Uterus (tissue), 4 donors: ENCODE measurements at places on chromosomes 13 and 19. TPM values are rescaled to one million over a fixed set of nuclear protein-coding genes. Genes with fewer than 3 reads are reported as not detected.

- no peak for DNase-seq
- no peaks in the 10 kb centered on the region for H3K36me3 ChIP-seq
- H3K4me1 ChIP-seq = no peaks in the 10 kb centered on the region
- H3K27ac ChIP-seq = no peak overlapping the region
- no peak overlapping the region for H3K4me3 ChIP-seq
- H3K27me3 ChIP-seq = no peaks in the 10 kb centered on the region
Observed at GRCh38 chr19:39160889-39161672, 35.5 kb downstream of the PAK4 start.

- no peak overlapping the region for H3K4me3 ChIP-seq
- H3K4me1 ChIP-seq = no peaks in the 10 kb centered on the region
- H3K27me3 ChIP-seq = peaks cover 35% of the 10 kb centered on the region
- H3K36me3 ChIP-seq = no peaks in the 10 kb centered on the region
Observed at GRCh38 chr19:2358548-2359173, 1.4 kb upstream of the TMPRSS9 start.

GRCh38 chr19:39080431-39080830, 3.7 kb upstream of the ACP7 start:
- no peaks in the 10 kb centered on the region for H3K36me3 ChIP-seq
- DNase-seq = no peak
- H3K27ac ChIP-seq = no peak overlapping the region
- no peaks in the 10 kb centered on the region for H3K27me3 ChIP-seq
- no peaks in the 10 kb centered on the region for H3K4me1 ChIP-seq

DNA sequence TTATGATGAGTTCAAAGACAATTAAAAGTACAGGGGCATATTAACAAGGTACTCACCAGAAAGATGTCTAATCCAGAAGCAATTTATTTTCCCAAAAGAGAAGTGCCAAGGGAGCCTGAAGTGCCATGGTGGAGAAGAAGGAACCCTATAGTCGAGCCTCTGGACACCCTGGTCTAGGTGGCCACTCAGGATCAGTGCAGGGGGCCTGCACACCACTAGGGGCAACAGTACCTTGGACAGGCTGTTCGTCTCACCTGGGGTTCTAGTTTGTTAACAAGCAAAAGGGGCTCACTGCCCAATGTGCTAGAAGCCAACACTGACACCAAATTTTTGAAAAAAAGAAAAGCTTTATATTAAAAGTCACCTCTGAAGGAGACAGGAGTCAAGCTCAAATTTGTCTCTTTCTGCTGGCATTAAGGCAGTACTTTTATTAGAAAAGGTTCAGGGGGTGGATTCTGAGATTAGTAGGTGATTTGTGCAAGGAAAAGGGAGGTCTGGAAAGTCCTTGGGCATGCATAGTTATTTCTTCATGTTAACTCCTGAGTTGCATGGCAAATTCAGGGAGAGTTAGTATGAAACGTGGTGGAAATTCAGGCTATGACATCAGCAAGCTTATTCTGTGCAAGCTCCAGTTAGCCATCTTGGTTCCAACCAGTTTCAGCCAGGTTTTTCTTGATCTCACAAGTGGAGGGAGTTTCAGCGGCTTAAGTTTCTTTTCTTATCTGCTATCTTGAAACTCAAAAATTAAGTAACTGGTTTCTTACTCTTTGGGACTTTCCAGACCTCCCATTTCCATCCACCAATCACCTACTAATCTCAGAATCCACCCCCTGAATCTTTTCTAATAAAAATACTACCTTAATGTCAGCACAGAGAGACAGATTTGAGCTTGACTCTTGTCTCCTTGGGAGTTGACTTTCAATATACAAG, 884 bp upstream of the CBY2 start:
- H3K4me1 ChIP-seq = no peaks in the 10 kb centered on the region
- H3K27ac ChIP-seq = no peak overlapping the region
- no peaks in the 10 kb centered on the region for H3K27me3 ChIP-seq
- no peak for DNase-seq

PTGER1 gene
- not detected for total RNA-seq

PCDH17 gene
- 9.7 TPM for total RNA-seq

CBARP gene
- not detected for total RNA-seq
